ENCODE measurements at places on chromosomes 5 and 9. TPM values are rescaled to one million over a fixed set of nuclear protein-coding genes. Genes with fewer than 3 reads are reported as not detected.

GRCh38 chr9:136799854-136800657 lies 3.9 kb downstream of the CCDC183 start:
- DNase-seq: no peak

DNA sequence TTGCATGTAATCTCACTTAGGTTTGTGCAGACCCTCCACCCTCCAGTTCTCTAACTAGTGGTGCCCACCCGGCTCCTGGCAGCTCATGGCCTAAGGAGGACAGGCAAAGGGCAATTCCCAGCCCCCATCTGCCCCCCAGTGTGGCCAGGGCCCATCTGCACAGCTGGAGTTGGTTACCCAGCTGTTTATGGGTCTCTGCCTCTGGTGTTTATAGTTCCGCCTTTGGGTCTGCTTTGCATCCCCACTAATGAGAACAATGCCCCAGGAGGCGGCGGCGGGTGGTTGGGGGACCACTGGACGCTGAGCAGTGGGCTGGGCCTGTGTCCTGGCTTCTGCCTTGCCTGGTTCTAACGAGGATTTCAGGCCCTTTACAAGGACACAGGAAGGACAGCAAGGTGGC lies 62.4 kb downstream of the NDST1 start:
- peak; percentile 49 for DNase-seq

Gene NME5
- not detected for total RNA-seq

- DNase-seq: no peak
Measured at GRCh38 chr5:126597156-126597555, 2.1 kb upstream of the ALDH7A1 start.

GRCh38 chr9:121842612-121842978 lies 191.2 kb downstream of the DAB2IP start:
- no peak for DNase-seq

Gene LAMC3
- 1.6 TPM for total RNA-seq

GRCh38 chr9:135036861-135037465 lies 50.5 kb upstream of the OLFM1 start:
- no peak for DNase-seq

Gene RLN2
- not detected for total RNA-seq

Data from ascending aorta (tissue), 2 donors.